Breast epithelium (tissue), 4 donors: ENCODE measurements at places on chromosomes 1 and 21.

GRCh38 chr21:38912102-38912629 is 106.4 kb downstream of the ETS2 start:
- no peak for DNase-seq

DNA sequence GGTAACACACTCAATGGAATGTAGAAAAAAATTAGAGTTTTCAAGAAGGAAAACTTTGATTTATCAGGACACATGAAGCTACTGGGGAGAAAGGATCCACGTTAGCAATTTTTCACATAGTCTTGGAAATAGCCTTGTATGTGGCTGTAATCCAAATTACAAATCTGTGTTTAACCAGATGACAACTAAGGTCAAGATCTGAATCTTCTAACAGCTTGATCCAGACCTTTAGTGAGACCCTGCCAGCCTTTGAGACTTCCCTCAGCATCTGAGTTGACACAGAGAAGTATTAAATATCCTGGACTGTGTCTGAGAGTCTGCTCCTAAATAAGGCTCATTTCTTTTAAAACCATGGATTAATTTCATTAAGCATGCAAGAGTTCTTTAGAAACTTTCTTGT is 135.9 kb upstream of the KCNK2 start:
- no peak for DNase-seq

DNA sequence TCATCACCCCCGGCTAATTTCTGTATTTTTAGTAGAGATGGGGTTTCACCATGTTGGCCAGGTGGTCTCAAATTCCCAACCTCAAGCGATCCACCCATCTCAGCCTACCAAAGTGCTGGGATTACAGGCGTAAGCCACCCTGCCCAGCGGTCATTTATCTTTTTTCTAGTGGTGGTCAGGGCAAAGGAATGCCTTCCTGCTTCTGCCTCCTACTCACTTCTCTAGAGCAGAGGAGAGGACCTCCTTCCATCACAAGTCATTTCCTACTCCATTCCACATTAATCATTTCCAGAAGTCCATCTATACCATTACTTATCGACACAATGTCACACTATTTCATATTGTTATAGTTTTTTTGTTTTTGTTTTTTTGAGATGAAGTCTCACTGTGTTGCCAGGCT is 13.3 kb downstream of the FBXO42 start:
- DNase-seq = no peak

- no peak for DNase-seq
These were observed 120.1 kb downstream of the ASTN1 start for GRCh38 chr1:177044390-177044789.

- no peak for DNase-seq
These were observed 8.8 kb upstream of the CTBS start for GRCh38 chr1:84582802-84583587.

DNA sequence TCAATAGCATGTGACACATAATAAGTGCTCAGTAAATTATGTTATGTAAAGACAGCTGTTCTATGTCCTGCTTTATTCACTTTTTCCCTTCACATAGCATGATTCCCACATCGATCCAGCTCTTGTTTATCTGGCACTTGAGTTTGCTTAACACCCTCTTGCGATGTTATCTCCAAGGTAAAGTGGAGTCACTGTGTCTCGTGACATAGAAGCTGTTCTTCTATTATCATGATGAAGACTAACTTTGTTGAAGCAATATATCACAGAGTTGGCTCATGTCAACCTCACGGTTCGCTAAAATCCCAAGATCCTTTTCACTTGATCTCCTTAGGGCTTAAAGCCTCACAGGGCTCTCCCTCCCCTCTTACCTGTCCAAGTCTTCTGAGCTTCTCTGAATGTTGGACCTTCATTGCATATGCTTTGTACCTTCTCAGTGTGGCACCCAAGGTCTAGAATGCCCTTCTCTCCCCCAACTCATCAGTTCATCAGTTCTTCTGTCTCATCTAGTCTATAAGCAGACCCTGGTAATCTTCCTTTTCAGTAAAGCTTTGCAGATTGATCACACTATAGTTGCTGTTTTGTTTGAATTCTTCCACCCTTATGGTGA is 38.0 kb downstream of the PLXNA2 start:
- no peak for DNase-seq

- no peak for DNase-seq
These were observed 150.3 kb downstream of the ETS2 start for GRCh38 chr21:38956007-38956406.

- no peak for DNase-seq
These were observed 786 bp downstream of the RPL5 start for GRCh38 chr1:92832537-92833114.

GRCh38 chr1:224245188-224245587 is 62.1 kb downstream of the DEGS1 start:
- DNase-seq = peak; percentile 23

GRCh38 chr1:8092657-8093056 is 66.5 kb upstream of the ERRFI1 start:
- DNase-seq = no peak

DNA sequence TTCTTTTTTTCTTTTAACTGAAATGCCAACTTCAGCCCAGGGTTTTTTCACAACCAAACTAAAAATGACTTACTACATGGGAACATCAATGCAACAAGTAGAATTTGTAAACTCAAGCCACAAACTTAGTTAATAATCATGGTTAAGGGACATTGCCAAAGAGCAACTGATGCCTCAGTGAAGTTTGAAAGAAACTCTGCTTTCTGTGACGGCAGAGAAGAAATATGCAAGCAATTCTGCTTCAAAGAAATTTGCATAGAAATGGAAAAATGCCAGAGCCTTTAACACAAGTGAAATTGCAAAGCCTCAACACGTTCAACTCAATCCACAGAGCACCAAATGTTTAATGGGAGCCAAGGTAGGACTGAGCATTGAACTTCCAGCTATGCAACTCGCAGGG is 5.0 kb upstream of the CHD5 start:
- DNase-seq = no peak

- DNase-seq = no peak
These were observed 5.3 kb downstream of the ANKRD65 start for GRCh38 chr1:1415751-1416150.

GRCh38 chr1:109664671-109665070 is 3.2 kb upstream of the GSTM2 start:
- DNase-seq = no peak
